ENCODE measurements at places on chromosomes 3 and 15.

DNA sequence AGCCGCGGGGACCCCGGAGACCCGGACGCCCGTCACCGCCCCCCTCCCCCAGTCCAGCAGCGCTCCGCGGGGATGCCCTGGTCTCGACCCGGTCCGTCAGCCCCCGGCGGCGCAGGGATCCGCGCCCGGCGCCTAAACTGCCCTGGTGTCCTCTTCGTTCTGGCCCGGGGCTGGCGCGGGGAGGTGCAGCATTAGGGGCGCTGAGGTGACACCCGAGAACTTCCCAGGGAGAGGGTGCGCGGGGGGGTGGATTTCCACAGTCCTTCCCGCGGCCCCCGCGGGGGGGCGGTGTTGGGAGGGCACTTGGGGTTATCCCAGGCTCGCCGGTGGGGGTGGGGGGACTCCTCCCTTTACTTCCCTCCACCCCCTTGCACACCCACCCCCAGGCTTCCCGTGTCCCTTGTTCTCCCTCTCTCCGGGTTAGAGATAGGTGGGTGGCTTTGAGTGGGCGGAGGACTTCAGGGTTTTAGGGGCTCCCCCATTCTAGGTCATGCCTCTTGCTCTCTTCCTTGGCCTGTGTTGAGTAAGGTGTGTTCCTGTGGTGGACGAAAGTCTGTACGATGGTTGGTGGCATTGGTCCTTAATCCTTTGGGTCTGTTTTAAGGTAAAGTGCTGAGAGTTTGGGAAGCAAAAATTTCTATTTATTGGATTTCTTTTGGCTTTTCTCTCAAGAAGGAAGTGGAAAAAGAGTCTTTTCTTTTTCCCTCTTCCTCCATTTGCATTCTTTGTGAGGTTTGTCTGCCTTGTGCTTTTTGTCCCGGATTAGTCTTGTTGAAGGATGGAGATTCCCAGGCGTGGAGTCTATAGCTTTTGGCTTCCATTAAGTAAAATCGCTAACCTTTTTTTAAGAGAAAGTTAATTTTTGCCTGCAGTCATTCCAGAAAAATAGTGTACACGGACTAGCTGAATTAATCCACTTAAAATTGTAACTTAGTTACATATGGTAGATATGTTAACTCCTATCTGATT, 811 bp downstream of the SKIL start:
- peak; percentile 89 for DNase-seq

DNA sequence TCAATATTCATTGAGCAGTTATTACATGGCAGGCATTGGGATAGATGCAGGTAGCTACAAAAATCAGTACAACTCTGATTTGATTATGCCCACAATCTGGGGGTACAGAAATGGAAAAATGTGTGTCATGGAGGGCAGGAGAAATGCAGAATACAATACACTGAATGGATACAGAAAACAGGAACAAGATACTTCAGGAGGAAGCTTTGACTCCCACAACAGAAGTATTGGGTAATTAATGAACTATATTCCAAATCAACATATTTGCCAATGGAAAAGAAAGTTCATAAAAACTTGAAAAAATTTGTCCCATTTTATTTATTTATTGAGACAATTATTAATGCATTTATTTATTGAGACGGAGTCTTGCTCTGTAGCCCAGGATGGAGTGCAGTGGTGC, 207.0 kb downstream of the SUCLG2 start:
- DNase-seq = no peak

DNA sequence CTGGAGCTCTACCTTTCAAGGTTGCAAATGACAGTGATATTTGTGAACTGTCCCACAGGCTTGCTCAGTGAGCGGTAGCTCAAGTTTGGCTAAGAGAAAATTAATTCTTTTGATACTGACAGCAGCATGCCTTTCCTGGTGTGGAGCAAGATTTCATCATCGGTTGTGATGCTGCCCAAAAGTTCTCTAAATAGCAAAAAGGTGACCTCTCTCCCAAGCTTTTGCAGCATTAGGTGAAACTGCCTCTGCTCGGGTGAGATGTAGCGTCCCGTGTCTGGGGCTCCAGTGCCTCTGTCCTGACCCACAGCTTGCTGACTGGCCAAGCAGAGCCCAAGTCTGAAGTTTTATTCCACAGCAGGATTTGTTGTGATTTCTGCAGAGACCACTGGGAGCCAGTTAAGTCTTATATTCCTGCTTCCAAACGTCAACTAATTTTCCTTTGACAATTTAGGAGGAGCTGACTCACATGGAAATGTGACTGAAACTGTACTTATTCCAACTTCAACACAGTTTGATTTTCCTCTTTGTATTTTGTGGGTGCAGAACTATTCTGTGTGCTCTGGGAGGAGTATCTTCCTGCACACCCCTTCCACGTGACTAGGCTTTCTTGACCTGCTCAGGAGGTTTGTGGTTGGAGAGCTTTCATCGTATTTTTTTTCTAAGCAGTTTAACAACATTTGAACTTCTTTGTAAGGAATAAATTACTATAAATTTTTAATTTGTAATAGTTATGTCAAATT, 5.9 kb downstream of the SYNM start:
- no peak for DNase-seq

DNA sequence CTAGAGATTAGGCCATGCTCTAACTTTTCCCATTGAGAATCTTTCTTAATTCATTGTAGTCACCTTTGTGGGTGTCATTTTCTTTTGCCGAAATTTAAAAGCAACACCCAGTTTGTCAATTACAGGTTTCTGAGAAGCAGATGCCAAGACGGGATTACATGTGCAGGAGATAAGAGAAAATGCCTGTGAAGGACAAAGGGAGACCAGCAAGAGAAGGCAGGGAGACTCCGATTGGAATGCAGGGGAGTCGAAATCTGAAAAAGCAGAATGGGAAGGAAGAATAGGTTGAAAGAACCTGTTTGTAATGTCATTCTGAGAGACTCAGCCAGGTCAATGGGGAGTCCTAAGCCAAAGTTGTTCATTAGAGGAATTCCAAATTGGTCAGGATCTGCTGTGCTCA, 3.6 kb upstream of the DPH6 start:
- no peak for DNase-seq

- no peak for DNase-seq
Observed at GRCh38 chr3:42264399-42265058, 1.5 kb downstream of the CCK start.

Data from left hindlimb (tissue), 1 donor.